ENCODE measurements at places on chromosomes 4 and X.

GRCh38 chr4:42489095-42489494 is 91.8 kb downstream of the SHISA3 start:
- no peak for DNase-seq

- no peak for DNase-seq
These were observed 64.0 kb downstream of the MANBA start for GRCh38 chr4:102696758-102697157.

GRCh38 chr4:109560687-109561461 is 828 bp downstream of the MCUB start:
- DNase-seq = peak; percentile 48

GRCh38 chr4:61517144-61517543 is 317.0 kb downstream of the ADGRL3 start:
- DNase-seq = no peak

Data from Daoy (cell line).